AG09319 (cell line): ENCODE measurements at places on chromosomes 1 and 21.

DNA sequence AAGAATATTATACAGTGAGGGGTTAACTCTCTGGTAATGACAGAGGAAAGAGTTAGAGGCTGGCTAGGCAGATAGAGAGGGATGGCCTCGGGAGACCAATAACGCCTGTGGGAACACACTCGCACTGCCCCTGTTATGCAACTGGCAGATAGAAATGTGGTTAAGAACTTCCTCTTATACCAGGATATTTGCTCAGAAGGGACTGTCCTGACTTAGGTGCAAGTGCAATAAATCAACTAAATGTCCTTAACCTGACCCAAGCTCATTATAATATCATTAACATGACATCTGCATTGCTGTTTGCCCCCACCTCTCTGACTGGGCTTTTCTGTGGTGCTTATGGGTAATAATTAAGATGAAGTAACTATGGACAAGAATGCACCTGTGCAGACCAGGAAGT is 1518.0 kb downstream of the NCAM2 start:
- no peak for DNase-seq

GRCh38 chr1:36166938-36167905 is 11.3 kb downstream of the MAP7D1 start:
- no peak for DNase-seq

DNA sequence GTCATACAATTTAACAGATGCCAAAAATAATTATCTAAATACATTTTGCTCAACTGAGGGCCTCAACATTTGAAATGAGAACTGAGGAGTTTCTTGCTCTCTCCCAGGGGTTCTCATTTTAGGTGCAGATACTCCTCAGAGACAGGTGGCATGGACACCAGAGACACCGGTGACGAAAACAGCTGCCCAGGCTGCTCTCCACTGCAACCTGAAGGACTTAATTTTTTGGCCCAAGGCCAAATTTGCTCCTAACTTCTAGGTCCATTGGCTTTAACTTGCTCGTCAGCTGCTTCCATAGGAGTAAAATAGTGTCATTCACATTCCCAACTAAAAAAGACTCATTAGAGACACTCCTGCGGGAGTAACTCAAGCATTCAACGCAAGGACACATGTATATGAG is 87.0 kb downstream of the NRIP1 start:
- DNase-seq: no peak

DNA sequence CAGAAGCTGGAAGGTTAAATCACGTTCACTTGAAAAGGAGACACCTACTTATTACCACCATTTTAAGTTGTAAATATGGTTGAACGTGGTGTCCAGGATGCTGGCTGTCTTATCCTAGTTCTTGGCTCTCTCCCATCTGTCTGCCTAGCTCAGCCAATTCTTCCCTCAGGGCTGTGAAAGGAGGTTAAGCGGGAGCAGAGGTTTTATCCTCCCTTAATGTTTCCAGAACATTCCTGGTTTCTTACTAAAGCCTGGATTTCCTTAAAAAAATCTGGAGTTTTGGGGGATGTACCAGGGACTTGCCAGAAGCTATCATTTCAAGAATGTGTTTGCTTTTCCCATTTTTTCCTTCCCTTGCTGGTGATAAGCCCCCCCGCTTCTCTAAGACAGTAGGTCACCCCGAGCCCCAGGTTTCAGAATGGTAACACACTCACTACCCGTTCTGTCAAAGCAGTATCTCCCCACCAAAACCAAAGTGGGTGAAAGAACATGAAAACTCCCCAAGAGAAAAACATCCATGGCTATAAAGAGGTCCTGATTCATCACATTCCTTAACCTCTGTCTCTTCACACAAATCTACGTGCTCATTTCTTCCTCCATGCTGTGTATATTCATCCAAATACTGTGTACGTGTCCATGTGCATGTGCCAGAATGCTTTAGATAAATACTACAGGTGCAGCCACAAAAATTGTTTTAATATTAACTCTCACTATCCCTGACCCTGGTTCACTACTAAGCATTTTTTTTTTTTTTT is 114.7 kb downstream of the MAP3K21 start:
- DNase-seq: no peak

- no peak for DNase-seq
Observed at GRCh38 chr1:25784575-25785051, 15.4 kb upstream of the SELENON start.

DNA sequence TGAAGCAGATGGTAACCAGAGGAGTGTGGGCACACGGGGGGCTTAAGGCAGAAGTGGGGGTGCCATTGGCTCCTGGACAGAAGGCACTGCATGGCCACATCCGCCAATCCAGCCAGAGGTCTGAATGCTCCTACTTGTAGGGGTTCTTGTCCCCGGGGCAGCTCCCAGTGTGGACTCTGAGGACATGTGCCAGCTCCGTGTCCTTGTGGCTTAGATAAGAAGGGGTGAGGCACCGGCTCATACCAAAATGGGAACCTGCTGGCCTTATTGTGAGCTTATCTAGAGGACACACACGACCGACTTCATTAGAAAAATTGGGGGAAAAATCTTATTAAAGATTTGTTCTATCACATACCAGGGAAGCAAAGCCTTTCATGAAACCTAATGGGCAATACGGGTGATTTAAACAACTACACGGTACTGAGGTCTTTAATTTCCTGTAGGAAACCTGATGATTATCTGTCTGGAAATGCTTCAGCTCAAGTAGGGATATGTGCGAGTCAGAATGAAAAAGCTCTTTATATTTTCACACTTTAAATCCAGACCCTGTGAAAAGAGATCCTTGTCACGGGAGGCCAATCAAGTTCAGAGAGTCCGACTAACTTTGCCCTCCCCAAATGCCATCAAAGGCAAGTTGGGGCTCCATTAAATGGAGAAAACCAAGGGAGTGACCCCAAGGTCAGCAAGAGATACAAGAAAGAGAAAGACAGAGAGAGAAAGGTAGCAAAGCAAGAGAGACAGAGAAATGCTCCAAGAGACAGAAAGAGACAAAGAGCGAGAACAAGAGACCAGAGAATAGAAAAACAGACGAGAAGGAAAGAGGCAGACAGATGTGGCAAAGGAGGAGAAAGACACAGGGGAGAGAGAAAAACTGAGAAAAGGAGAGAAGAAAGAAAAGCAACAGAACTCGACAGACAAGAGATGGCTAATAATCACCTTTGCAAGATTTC is 14.1 kb upstream of the KCNN3 start:
- DNase-seq: no peak

DNA sequence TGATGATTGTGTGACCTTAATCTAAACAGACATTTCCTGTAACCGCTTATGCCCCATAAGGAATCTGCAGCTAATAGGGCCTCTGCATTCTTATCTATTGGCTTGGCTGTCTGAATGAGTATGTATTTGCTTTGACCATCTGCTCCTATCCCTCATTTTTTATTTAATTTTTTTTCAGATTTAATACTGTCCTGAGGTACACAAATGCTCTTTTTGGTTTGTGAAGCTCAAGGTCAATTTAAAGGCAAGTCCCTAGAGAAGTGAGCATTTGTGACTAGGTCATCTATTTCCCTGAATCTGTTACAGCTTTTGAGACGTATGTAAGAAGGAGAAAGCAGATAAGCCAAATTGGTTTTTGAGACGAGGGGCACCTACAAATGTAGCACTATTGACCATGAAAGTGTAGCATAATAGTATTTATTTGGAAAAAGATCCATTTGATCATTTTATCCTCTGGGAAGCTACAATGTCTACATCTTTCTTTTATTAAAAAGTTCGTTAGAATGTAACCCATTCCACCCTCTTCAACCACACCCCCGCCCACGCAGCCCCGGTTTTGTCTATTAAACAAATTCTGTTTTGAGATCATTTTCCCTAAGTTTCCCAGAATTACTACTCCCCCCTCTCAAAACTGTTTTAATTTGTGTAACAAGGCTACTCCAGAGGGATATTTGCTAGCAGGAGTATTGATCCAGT is 69.2 kb upstream of the HSPA13 start:
- no peak for DNase-seq

DNA sequence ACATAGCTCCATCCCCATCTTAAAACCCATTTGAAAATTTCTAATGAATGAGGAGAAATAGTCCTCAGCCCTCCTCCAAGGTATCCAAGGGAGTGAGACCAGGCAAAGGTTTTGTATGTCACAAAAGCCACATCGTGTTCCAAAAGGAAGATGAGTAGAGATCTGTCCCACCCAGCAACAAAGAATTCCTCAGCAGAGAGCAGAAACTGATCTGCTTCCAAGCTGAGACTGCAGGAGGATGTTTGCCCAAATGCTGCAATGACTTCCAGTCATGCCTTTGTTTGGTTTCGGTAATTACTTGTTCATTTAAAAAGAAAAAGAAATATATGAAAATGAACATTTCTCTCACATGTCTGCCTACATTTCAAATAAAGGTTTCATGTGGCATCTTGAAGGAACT is 186.9 kb downstream of the SETD4 start:
- no peak for DNase-seq

GRCh38 chr1:35854989-35855700 is 27.9 kb upstream of the AGO1 start:
- no peak for DNase-seq

GRCh38 chr1:203564024-203564423 is 62.6 kb upstream of the ATP2B4 start:
- no peak for DNase-seq

- DNase-seq: no peak
Observed at GRCh38 chr1:109944541-109944940, 33.9 kb downstream of the CSF1 start.

DNA sequence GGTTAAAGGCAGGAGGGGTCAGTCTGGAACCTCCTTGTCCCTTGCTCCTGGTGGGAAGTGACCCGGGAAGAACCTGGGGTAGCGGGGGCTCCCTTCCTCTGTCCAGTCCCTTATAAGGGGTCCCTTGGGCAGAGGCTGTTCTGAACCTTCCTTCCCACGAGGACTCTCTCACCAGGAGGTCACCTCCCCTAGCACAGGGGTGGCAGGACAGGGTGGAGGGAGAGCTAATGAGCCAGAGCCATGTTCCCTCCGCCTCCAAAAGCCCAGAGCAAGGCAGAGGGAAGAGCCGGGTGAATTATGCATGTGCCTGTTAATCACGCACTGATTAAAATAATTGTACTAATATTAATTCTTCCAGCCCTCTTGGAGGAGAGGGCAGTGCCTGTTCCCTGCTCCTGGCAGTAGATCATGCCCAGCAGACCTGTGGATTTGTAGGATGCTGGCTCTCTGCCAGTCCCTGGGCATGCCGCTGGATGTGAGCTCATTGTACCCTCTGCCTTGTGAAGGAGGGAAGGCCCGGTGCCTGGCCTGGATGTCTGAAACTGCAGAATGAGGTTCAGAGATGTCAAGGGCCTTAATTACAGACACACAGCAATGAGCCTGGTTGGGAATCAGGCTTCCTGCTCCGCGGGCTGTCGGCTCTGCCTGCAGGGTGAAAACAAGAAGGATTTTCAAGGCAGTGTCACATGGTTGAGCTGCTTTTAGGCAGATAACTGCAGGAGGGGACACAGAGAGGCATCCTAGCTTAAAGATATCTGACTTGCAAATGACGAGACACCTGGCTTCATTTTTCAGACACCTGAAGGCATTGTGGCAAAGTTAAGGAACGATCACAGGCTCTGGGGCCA is 68.2 kb downstream of the IGSF21 start:
- no peak for DNase-seq

DNA sequence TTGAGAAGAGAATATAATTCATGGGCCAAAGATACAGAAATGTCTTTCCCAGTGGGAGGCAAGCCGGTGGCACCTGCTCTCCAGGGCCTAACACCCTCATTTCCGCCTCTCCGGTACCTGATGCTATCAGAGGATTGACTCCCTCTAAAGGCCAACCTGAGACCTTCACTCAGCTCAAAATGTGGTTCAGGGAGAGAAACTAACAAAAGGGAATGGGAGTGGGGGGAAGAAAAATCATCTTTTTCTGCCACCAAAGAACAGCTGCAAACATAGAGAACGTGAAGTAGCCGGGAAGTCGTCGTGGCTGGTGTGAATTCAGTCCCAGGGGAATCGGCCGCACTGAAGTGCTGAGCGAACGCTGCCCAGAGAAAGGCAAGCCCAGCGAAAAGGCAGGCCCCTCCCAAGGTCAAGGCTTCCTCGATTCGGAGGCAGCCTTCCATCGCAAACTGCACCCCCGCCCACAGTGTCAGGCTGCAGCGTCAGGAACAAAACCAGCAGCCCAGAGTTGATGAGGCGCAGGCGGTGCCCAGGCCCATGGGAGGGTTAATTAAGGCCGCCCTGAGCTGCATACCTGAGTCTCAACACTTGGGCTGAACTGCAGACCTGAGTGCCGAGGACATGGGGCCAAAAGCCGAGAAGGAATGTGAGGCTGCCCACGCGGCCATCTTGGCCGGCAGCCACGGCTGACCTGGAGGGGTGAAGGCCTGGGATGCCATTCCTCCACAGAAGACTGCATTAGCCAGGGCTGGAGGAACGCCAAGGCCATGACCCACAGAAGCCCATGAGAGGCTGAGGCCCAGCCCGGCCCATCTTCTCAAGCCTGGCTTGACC is 160.2 kb downstream of the PSMG1 start:
- no peak for DNase-seq

GRCh38 chr1:54356680-54357147 is 49.5 kb downstream of the SSBP3 start:
- no peak for DNase-seq

GRCh38 chr1:206674745-206675175 is 9.9 kb upstream of the MAPKAPK2 start:
- DNase-seq: peak; percentile 95

GRCh38 chr1:61463220-61463619 is 261.7 kb downstream of the TM2D1 start:
- no peak for DNase-seq

GRCh38 chr1:181094416-181095212 is 6.1 kb downstream of the IER5 start:
- DNase-seq: no peak

- no peak for DNase-seq
Observed at GRCh38 chr1:236123563-236123962, 18.8 kb upstream of the GPR137B start.

DNA sequence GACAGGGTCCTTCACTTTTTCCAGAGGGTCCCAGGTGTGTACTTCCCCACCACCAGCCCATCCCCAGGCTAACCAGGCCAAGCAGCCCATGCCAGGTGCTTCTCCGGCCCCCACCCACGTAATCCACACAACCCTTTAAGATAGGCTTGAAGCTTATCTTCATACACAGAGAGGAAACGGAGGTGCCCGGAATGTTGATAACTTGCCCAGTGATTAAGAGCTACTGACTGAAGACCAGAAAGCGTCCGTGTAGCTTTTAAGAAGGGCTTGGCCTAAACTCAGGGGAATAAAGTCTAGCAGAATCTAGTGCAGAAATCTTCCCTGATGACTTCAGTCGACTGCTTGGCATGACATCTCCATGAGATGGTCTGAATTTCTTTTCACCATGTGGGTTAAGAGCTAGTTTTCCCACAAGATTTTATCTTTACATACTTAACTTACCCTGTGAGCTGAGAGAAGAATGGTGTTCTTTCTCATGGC is 138.7 kb downstream of the GALNT2 start:
- DNase-seq: no peak

DNA sequence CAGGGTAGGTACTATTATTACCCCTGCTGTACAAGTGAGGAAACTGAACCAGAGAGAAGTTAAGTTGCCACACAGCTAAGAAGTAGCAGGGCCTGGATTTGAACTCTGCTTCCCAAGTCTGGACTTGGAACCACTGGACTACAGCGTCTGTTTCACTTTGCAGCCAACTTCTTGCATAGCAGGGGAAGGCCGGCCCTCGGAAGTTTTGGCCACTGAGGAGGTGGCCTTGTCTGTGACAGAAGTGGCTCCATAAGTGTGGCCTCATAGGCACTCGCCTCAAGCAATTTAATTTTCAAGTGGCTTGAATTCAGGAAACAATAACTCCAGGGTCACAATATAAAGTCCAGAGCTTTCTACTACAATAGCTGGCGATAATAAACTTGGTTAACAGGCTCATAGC is 41.4 kb downstream of the PLEKHA6 start:
- DNase-seq: no peak
